ENCODE measurements at places on chromosomes 1 and 21. TPM values are rescaled to one million over a fixed set of nuclear protein-coding genes. Genes with fewer than 3 reads are reported as not detected.

Gene TMPRSS2
- total RNA-seq, result 419 TPM

Gene IGSF3
- 63.2 TPM for total RNA-seq

Gene TNFSF4
- total RNA-seq, result 2.5 TPM

Gene SPRR5
- not detected for total RNA-seq

Gene KDF1
- total RNA-seq, result 25.7 TPM

Gene TNNI3K
- total RNA-seq, result 2.0 TPM

DNA sequence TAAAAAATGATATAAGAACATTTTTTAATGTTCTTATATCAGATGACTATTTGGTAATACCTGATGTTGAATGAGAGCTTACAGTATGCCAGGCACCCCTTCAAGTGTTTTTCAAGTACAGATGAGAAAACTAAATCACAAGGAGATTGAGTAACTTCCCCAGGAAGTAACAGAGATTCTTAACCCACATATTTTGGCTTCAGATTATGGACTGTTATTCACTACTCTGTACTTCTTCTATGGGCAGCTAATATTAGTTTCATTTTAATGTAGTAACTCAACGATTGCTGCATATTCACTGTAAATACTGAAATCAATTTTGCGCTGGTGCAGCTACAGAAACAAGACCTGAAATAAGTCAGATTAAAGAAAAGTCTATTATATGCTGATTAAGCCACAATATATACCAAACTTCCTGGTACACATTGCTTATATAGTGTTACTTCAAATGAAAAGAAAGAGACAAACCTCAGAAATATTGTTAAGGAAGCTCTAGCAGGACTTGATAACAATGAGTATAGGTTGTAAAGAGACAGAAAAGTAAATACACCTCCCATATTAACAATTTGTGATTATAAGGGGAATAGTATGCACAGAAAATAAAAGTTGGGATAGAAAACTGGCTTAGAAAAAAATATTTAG lies 19.7 kb downstream of the DPYD start:
- no peak for DNase-seq

- DNase-seq, result no peak
Measured at GRCh38 chr1:156489935-156490293, 10.7 kb downstream of the MEF2D start.

DNA sequence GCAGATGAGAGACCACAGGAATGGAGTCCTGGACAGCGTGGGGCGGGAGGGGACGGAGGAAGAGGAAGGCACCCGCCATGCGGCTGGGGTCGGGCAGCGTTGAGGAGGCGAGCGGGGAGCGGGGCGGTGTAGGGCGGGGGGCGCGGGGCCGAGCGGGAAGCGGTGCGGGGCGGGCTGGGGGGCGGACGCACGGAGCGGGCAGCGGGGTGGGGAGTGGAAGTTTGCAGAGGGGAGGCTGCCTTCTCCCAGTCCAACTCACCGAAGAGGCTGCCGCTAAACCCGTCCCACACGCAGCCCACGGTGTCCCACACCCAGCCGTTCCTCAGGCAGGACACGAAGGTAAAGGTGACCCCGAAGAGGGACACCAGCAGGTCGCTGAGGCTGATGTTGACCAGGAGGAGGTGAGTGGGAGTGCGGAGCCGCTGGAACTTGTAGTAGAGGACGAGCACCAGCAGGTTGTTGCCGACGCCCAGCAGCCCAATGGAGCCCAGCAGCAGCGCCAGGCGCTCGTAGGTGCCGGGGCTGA lies 483 bp downstream of the CHML start:
- no peak for DNase-seq

DNA sequence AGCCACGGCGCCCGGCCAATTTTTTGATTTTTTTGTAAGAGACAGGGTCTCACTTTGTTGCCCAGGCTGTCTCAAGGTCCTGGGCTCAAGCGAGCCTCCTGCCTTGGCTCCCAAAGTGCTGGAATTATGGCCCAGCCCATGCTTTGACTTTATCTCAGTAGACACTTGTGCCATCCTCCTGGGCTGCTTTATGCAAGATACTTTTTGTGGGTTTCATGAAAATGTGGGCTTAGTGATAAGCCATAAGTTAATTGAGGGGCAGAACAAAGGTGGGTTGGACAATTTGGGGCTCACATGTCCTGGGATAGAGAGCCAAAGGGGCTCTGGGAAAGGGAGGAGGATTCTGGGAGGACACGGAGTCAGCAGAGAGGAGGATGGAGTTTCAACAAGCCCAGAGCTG lies 22.0 kb downstream of the ALPL start:
- no peak for DNase-seq

- no peak for DNase-seq
Measured at GRCh38 chr1:37858931-37859506, 373 bp downstream of the MTF1 start.

DNA sequence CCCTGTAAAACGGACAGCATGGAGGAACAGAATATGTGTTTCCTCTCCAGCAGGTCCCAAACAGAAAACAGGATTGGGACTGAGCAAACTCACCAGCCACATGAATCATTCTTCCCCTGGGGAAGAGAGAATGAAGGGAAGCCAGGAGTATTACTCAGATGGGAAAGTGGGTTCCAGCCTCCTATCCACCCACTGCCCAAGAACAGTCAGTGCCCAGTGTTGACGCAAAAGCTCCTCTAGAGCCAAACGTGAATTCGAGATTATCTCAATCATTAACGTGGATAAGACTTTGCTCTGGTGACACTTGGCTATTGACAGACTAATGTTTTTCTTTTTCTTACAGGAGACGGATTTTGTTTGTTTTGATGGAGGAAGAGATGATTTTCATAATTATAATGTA lies 9.3 kb downstream of the MIA3 start:
- DNase-seq, result no peak

DNA sequence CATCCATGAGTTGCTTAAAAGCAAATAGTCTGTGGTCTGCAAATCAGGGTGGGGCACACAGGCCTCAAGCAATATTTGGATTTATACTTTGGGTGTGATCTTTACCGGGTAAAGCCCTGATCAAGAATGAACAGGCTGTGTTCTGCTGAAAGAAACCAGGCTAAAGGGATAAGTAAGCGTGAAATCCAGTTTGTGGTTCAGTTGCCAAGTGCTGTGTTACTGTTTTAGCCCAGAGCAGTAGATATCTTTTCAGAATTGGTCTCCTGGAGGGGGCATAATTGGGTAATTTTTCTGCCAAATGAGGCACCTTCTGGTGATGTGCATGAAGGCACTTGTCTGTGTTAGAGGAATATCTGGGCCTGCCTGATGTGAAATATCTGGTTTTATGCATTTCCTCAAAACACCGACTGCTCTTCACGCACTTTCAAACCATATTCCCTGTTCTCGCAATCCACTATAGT lies 21.4 kb downstream of the AIM2 start:
- no peak for DNase-seq

DNA sequence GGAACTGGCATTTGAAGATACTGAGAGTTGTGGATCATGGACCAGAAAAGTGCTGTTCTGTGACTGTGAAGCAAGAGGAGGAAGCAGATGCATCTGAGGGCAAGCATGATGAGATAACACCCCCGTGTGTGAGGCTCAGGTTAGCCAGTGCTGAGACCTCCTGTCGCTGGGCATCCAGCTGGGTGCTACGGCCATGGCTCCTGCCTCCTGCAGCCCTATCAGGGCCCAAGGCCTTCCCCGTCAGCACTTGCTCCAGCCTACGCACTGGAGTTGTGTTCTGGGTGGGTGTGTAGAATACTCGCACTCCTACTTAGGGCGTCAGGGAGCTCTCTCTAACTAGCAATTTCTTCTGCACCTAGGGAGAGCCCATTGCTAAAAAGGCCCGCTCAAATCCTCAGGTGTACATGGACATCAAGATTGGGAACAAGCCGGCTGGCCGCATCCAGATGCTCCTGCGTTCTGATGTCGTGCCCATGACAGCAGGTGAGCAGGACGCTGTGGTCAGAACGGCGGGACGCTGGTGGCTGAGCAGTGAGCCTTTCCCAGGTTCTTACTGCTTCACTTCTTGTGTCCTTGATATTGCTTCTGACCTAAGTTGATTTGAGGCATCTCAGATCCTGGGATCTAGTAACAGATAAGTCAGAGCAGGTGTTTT lies 6.5 kb downstream of the PPIE start:
- DNase-seq, result no peak
